ENCODE measurements at places on chromosomes 3 and 15.

DNA sequence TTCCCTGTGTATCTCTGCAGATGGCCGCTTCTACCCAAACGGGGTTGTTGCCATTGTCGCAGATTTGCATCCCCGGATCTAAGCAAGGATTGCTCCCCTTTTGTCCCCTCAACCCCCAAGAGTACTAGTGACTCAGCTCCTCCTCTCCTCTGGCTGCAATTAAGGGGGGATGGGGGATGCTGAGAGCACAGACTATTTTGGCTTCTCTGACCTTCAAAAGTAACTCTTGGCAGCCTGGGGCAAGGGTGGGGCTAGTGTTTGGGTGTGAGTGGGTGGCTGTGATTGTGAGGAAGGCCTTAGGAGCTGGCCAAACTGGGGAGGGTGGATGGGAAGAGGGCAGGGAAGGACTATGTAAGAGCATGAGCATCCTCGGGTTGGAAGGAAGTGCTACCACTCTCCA is 1.2 kb upstream of the MAP1A start:
- DNase-seq, result no peak

- no peak for DNase-seq
Measured at GRCh38 chr15:75238150-75238549, 20.0 kb upstream of the GOLGA6C start.

- no peak for DNase-seq
Measured at GRCh38 chr15:30046430-30046829, 36.3 kb upstream of the GOLGA8J start.

DNA sequence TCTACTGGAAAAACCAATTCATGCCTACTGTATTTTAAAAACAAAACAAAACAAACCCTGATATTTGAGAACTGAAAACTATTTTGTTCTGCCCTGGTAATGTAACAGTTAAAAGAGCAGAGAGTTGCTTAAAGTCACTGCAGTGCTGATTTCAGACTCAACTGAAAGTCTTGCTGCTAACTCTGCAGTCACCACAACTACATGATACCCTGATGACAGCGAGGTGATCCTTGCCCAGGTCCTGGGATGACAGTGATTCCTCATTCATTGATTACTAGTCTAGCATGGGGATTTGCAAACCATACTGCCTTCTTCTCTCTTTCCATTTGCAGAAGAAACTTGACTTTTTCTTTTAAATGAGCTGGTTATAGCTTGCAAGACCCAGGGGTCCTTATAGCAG is 67.5 kb downstream of the MME start:
- no peak for DNase-seq

DNA sequence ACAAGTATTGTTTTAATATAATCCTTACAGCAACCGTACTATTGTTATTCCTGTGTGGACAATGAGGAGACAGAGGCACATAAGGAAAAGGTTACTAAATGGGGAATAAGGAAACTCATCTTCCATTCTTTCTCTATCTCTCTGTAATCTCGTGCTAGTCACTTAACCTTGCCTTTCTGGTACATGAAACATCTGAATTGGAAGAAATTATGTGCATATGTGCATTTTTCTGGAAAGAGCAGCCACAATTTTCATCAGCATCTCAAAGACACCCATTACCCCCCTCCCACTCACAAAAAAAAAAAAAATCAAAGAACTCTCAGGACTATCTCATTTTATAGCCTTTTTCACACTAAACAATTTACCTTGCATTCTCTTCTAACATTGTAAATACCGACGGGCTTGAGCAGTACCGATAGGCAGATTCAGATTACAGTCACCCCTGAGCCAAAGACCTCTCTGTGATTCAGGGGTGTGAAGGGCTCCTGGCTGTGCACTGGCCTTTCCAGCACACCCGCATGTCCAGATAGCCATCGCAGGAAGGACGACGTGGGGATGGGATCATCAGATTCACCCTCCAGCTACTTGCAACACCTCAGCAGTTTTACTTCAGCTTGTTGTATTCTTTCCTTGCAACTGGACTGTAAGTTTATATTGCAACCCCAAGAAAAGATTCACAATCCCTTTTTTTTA is 48.1 kb downstream of the CASR start:
- no peak for DNase-seq

Measured in stimulated activated naive CD4-positive, alpha-beta T cell treated with Interleukin-2 at 50 U/mL for 16 hours (primary cell).